ENCODE measurements at places on chromosomes 4 and X.

- no peak for DNase-seq
Measured at GRCh38 chr4:15738877-15739276, 36.0 kb downstream of the BST1 start.

- no peak for DNase-seq
Measured at GRCh38 chr4:71290074-71290473, 48.7 kb upstream of the SLC4A4 start.

DNA sequence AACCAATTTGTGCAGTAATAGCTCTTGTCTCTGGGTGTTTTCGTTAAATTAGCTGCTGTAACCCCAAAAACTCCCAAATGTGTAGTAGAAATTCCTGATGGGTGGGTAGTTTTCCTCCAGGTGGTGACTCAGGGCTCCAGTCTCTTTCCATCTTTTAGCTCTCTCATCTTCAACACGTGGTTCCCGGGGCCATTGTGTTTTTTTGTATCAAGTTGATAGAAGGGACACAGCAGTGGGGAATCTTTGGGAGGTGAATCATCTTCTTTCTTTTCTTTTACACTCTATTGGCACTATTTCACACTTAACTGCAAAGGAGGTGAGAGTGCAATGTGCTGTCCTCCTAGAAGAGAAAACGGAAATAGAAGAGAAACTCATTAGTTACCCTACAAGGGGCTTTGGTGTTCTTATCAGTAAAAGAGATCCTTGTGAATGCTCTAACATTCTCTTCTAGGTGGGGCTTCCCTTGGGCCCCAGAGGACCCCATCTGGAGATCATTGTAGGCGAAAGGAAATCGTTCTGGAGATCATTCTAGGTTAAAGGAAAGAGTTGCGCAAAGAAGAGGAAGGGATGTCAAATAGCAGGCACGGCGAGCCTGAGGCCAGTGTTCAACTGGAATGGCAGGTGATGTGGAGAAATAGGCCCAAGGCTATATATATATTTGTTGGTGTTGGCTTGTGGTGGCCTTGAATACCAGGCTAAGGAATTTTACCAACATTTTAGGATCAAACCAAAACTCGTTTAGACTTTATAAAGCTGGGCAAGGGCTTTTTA is 68.2 kb upstream of the ACSL1 start:
- DNase-seq = no peak

DNA sequence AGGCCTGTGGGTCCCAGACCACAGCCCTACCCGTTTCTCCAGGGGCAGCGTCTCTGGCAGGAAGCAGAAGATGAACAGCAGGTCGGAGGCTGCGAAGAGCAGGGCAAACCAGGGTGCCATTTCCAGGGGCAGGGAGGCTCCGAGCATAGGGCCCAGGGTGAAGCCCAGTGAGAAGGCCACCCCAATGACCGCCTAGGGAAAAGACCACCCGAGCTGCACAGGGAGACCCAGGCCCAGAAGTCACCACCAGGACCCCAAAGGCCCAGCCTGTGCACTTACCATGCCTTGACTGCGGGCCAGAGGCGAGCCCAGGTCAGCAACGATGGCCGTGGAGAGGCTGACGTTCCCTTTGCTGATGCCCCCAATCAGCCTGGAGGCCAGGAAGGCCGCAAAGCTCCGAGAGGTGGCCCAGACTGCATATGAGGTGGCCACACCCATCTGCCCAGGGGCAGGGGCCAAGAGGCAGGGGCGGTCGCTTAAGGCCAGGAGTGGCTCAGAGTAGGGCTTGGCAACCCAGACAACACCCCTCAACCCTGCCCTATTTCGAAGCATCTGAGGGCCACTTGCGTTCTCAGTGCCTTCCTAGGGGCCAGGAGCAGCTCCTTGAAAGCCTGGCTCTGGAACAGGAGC is 30.8 kb downstream of the NOP14 start:
- DNase-seq = no peak

DNA sequence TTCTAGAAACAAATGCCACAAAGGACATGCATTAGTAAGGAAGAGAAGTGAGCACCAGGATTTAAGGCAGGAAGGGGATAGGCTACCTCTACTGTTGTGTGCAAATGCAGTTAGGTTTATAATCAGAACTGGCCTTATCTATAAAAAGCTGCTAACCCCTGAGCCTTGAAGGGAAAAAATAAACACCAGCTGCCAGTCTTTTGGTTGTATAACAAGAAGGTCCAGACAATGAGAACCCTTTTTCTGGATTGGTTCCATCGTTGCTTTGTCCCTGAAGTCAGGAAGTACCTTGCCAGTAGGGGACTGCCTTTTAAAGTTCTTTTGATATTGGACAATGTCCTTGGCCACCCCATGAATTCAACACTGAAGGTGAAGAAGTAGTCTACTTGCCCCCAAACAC is 126.7 kb upstream of the OTUD4 start:
- no peak for DNase-seq

GRCh38 chr4:121138039-121138825 is 25.9 kb downstream of the TNIP3 start:
- no peak for DNase-seq

DNA sequence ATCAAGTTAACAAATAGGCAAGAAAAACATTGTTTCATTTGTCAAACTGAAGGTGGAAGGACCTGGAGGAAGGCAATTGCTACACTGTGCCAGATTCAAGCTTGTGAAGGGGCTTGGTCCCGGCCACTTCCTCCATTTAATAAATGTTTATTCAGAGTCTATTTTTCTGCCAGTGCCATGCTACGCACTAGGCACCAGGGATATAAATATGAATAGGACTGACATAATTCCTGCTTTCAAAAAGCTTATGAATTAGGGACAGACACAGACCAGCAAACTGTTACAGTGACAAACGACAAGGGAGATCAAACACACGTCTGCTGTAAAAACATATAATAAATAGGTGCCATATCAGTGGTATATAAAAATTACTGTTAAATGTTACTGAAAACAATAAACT is 571 bp downstream of the TLR6 start:
- no peak for DNase-seq

Data from NCI-H524 (cell line).